ENCODE measurements at places on chromosomes 2 and 18. TPM values are rescaled to one million over a fixed set of nuclear protein-coding genes. Genes with fewer than 3 reads are reported as not detected.

KCNS3 gene
- 4.5 TPM for total RNA-seq

GREB1 gene
- 11.4 TPM for total RNA-seq

DSC1 gene
- total RNA-seq: 3.0 TPM

DNA sequence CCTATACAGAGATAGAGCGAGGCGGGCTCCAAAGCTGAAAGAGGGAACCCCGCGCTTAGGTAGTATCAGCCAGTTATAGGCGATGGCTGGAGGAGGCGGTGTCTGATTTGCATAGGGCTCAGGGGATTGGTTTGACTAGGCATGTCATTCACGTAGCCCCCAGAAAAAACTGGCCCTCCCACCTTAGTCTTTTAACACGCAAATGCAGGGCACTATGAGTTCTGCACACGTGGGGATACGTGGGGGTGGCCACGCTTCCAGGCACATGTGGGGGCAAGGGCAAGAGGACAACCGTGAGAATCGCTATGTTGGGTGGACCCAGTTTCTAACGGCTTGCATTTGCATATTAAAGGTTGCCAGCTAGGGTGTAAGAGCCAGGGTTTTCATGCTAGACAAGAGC lies 56.7 kb upstream of the MSTN start:
- no peak for DNase-seq

- no peak for DNase-seq
These were observed 120.6 kb downstream of the EN1 start for GRCh38 chr2:118726821-118727220.

DNA sequence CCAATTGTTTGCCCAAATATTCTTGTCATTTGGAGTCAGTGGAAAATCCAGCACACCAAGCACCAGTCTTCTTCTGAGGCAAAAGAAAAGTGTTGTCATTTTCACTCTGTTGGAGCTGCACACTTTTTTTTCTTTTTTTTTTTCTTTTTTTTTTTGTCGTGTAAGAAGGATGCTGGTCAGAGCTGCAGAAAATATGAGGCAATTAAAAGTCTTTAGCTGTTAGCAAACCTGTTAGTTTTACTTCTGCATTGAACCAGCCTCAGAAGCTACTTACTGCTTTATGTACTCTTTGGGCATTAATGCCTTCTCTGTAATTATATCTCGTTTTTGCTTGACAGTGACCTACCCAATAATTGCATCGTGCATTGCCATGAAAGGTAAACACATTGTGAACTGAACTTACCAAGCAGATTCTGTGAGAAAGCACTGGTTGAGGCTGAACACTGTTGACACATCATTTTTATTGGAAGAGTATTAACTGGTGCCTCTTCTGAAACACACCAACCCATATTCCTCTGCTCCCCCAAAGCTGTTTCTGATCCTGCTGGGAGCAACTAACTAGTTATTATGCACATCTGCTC lies 165.4 kb downstream of the CAPN13 start:
- no peak for DNase-seq

Data from Right ventricle myocardium inferior (tissue), 1 donor.